ENCODE measurements at places on chromosomes 3 and 15.

GRCh38 chr3:12706504-12707253, 42.8 kb upstream of the RAF1 start:
- peak; percentile 47 for DNase-seq

- no peak for DNase-seq
Observed at GRCh38 chr3:15063656-15064286, 1.3 kb downstream of the MRPS25 start.

DNA sequence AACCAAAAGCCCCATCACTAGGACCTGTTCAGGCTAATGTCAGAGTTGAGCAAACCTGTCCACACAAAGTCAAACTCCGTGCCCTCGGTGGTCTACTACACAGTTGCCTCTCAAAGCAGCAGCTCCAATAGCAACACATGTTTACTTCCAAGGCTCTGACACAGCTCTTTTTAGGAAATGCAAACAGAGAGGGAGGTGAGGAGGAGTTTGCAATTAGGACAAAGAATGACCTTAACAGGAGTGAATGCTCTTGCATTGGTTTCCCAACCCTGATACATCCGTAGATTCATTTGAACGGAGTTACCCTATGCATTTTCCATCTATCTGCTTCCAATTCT, 64.8 kb upstream of the GOLGA8B start:
- no peak for DNase-seq

GRCh38 chr15:68014219-68014618, 39.9 kb upstream of the PIAS1 start:
- no peak for DNase-seq

DNA sequence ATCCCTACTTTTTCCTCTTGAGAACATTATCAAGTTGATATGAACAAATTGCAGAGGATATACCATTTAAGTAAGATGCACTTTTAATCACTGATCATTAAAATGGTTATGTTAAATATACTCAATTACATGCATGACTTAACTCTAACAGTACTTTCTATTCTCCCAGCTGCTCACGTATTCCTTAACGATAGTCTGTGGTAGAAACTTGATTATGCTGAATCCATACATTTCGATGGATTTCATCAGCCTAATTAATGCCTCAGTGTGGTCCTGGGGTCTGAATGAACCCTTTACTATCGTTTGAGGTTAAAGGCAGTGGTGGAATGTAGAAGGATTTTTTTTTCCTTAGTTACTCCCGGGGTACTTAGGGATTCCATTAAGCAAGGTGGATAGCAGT, 18.6 kb downstream of the SOX2 start:
- no peak for DNase-seq

DNA sequence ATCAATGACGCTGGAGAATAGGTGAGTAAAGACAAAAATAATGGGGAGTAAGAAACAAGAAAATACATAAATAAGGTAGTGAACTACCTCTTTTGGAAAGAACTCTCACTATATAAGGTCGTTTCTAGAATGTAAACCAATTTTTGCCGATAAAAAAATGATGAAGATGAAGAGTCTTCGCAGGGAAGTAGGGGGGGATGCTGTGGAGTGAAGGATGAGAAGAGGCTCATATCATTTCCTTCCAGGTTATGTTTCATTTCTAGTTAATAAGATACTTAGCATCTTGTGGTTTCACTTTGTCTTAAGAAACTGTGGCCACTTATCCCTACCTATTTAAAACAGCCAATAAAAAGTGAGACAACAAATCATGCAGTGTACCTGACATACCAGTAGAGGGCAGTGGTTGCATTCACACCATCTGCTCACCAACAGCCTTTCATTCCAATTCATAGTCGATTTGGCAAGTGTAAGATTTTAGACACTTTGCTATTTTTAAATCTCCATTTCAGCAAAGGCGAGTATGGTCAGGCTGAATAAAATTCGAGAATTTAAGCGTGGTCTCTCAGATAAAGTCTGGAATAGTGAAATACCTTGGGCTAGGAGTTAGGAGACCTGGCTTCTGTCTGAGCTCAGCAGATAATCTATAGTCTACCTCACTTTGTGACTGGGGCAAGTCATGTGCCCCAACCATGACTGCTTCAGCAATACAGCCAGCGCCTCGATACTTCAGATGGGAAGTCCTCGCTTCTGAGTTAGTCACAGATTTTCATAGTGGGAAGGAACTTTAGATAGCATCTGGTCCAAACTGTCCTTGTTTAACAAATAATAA, 28.9 kb upstream of the ICE2 start:
- DNase-seq, result peak; percentile 31

Measured in memory B cell (primary cell).